ENCODE measurements at places on chromosomes 11 and 22. TPM values are rescaled to one million over a fixed set of nuclear protein-coding genes. Genes with fewer than 3 reads are reported as not detected.

MAJIN gene
- total RNA-seq: not detected

HYOU1 gene
- 106 TPM for total RNA-seq

BTG4 gene
- total RNA-seq: not detected

HEPHL1 gene
- total RNA-seq: 2.2 TPM

SCN4B gene
- total RNA-seq: 0.43 TPM

KCTD17 gene
- total RNA-seq: 17.1 TPM

FBLN1 gene
- total RNA-seq: 37.1 TPM

HTR3B gene
- not detected for total RNA-seq

SNX32 gene
- total RNA-seq: 0.43 TPM

IFITM10 gene
- total RNA-seq: 1.2 TPM

VSIG10L2 gene
- not detected for total RNA-seq

RFPL2 gene
- total RNA-seq: not detected

OSM gene
- not detected for total RNA-seq

TRPC6 gene
- total RNA-seq: not detected

CRYBA4 gene
- total RNA-seq: not detected

OR56A3 gene
- total RNA-seq: not detected

LARGE2 gene
- 11.7 TPM for total RNA-seq

CARD18 gene
- not detected for total RNA-seq
